ENCODE measurements at places on chromosomes 6 and 20.

GRCh38 chr20:22789676-22790075 lies 205.3 kb upstream of the FOXA2 start:
- no peak for DNase-seq

DNA sequence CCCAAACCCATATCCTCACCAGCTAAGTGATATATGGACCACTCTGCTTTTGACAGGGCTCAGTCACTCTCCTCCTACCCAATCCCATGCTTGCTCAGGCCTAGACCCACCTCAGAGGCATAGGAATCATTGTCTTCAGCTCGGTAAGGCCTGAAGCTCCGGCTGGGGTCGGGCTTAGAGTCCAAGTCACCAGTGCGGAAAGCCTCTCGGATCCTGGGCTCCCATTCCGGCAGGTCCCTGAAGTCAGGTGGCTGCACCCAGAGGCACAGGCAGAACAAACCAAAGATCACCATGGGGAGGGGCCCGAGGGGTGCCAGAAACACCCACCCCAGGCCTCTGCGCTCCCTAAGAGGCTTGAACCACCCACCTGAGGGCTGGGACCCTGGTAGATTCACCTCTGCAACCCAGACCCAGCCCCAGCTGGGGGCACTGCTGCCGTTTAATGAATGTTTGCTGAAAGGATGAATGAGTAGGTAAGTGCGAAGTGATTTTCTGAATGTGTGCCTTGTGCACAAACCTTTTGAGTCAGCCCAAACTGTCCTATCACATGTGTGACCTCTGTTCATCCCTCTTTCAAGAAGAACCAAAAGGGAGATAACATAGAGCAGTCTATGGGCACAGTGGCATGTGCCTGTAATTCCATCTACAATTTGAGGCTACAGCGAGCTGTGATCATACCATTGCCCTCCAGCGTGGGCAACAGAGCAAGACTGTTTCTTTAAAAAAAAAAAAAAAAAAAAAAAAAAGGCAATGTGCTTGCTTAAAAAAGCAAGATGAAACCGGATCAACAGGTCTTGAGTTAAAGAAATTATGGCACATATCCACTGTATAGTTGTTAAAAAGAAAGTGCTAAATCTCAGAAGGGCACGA lies 39.3 kb upstream of the DSN1 start:
- DNase-seq, result no peak

- DNase-seq, result no peak
Observed at GRCh38 chr20:60060006-60060557, 101.9 kb downstream of the CDH26 start.

GRCh38 chr6:16694781-16695578 lies 66.3 kb downstream of the ATXN1 start:
- no peak for DNase-seq

GRCh38 chr20:62839261-62839660 lies 22.4 kb downstream of the TCFL5 start:
- no peak for DNase-seq

DNA sequence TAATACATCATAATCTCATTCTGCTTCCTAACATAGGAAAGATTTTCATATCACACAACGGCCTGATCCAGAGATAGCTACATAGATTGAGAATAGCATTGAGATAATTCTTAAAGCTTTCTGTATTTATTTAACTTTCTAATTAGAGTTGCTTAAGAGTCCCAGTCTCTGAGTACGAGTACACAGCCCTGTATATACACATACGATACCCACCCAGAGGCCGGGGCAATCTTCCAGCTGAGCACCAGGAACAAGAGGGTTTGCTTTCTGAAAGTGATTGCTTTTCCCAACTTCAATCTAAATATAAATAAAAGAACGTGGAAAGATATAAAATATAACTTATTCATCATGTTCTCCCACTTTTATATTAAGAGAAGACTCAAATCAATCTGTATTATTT lies 313.8 kb downstream of the COL12A1 start:
- DNase-seq, result no peak

- no peak for DNase-seq
Observed at GRCh38 chr6:22333802-22334201, 37.0 kb upstream of the PRL start.

GRCh38 chr20:4026093-4026601 lies 10.8 kb upstream of the RNF24 start:
- no peak for DNase-seq

DNA sequence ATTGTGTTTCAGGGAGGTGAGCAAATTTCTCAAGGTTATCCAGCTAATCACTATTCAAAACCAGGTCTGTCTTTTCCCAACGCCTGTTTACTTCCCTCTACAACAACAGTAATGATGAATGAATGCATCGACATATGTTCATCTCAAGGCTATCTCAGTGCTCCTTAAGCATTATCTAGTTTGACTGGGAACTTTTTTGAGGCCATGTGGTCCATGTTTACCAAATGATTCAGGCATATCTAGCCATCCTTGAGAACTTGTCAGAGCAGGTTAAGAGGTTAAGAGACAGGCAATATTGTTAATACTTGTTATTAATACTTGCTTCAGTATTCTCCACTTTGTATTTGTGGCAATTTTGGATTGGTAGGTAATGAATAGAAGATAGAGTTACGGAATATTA lies 1038.4 kb upstream of the FLRT3 start:
- DNase-seq, result no peak

GRCh38 chr6:52087498-52087999 lies at the start of gene PKHD1:
Gene PKHD1, minus strand, starts transcription at chr6:52087613. Its CDS starts 2,680 bp downstream, at chr6:52084933.
- no peak for DNase-seq

- no peak for DNase-seq
Observed at GRCh38 chr6:125117818-125118217, 35.8 kb upstream of the TPD52L1 start.

- DNase-seq, result no peak
Observed at GRCh38 chr6:156760377-156760776, 16.8 kb upstream of the ARID1B start.

DNA sequence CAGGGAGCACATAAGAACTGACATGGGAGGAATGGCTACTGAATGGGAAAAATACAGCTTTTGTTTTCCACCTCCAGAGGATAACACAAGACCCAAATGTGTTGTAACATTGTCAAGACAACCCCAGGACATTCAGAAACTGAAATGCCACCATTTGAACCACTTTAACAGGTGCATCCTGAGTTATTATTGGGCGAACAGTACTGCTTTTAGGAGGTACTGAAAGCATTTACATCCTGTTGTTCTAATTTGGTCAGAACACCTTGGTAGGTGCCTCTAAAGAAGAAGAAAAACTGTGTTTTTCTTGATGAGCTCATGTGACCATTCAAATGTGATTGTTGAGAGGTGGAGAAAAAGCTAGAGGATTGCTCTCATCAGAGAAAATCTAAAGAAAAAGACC lies 6.4 kb upstream of the TXNDC5 start:
- DNase-seq, result no peak

DNA sequence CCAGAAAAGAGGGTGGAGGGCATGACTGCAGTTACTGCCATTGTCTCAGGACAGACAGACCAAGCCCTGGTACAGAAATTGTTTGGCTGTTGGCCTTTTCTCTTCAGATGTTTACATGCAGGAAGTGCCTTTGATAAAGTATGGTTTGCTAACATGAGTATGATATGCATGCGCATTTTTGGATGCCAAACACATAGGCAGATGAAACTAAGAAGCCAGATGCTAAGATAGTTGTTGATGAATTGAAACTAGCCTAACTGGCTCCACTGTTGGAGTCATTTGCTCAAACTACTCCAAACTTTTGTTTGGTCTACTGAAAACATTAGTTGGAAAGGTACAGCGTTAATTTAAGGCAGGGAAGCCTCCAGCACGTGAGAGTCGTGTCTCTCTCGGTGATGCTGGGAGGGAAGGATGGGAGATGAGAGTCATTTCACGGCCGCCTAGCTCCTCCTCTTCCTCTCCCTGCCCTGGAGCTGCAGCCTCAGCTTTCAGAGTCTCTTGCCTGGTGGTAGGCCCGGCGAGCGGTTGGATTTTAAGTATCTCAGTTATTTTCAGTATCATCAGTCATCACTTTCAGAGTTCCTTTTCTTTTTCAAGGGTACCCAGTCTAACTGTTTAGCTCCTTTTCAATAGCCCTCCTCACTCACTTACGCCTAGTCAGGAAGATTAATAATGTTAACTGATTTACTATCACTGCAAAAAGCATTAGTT lies 29.7 kb downstream of the RREB1 start:
- peak; percentile 31 for DNase-seq

DNA sequence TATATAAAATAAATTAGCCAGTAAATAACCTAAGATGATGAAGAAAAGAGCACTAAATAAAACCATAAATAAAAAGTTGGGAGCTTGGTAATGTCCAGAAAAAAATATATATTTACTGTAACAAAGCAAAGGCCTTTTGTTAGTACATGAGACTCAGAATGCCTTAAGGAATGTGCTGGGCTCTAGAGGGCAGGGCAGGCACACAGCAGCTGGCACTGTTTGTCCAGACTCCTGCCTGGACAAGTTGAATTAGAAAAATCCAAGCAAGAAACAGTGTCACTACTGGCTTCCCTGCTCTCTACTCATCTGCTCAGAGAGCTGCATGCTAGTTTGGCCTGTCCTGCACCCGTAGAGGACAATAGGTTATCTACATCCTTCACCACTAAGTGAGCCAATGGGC lies 8.8 kb downstream of the DEFB129 start:
- DNase-seq, result no peak

GRCh38 chr6:144297511-144298100 lies 12.5 kb downstream of the UTRN start:
- no peak for DNase-seq

Measured in NCI-H1092 treated with DMSO at 0.1 percent for 48 hours (cell line).